ENCODE measurements at places on chromosomes 5 and 9.

DNA sequence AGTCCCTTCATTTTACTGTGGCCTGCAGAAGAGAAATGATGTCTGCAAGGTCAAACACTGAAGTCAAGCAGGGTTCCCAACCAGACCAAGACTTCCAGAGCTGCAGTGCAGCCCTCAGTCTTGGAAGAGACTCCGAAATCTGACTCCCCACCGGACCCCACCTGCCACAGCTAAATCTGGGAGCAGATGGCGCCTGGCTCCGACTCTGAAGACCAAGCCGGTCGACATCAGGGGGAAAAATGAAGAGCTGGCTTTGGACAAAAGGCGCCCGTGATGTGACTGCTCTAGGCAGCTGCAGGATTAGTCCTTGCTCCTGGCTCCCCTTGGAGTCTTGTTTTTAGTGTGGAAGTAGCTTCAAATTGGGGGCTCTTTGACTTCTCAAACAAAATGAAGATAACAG is 72.4 kb upstream of the ZNF622 start:
- DNase-seq: no peak

DNA sequence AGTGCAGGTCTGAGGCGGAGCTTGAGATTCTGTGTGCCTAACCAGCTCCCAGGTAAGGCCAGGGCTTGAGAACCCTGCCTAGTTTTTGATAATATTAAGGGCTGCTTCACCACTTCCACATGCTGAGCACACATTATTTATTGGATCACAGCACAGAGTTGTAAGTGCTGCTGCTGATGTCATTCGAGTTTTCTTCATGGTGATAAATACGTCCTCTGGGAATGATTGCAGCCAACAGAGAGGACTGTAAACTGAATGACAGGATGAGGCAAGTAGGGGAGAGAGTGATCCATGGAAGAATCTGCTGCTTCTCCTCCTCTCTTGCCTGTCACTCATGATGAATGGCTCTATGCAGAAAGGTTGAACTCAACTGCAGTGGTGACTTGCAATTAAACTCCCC is 77.9 kb upstream of the VPS13A start:
- DNase-seq: no peak

GRCh38 chr5:64074533-64074932 is 91.1 kb upstream of the RNF180 start:
- DNase-seq: no peak

DNA sequence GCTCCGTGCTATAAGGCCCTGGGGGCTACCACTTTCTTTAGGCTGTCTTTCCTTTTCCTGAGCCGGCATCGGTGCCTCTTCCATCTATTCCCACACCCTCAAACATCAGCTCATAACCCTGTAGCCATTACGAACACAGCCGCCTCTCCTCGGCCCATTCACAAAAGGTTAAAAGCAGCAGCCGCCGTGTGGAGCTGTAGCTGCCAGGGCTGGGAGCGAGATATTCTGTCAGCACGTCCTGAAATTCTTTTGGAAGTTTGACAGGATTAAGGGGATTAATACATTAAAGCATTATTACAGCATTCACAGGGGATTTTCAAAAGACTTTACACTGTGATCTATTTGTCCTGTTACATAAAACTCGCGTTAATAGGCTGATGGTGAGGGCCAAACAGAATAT is 428.2 kb downstream of the CDK5RAP2 start:
- no peak for DNase-seq

DNA sequence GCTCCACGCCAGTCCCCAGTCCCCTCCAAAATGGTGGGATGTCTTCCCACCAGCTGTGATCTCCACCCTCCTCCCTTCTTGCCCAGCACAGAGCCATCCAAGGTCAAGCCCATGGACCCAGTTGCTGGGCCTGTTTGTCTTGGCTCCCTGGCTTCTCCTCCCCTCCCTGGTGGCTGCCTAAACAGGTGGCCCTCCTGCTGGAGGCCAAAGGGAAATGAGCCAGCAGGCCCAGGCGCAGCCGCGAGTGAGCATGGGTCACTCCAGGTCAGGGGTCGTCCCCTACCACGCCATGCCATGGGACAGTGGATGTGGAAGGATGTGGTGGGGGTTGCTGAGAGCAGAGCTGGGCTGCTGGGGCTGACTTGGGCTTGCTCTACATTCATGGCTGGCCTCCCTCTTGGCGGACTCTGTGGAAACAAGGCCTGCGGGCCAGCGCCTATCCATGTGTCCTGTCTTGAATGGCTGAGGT is 33.6 kb downstream of the COL15A1 start:
- DNase-seq: no peak

GRCh38 chr9:6184749-6185645 is 30.6 kb upstream of the IL33 start:
- DNase-seq: no peak

DNA sequence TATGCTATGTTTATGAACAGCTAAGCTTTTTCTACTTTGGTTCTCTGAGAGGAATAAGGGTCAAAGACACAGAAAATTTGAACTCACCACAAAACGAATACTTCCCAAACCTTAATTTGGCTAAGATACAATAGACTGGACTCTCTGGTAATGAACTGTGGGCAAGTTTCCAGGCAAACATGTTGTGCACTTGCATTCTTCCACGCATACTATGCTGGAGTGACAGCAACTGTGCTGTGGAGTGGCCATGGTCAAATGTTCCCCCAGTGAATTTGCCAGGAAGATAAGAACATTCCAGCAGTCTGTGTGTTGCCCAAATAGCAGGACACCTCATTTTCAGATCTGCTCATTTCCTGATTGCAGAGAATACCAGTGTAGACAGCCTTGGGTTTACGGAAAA is 275.3 kb upstream of the IL12B start:
- no peak for DNase-seq

- DNase-seq: peak; percentile 12
Measured at GRCh38 chr5:122392824-122393223, 80.8 kb downstream of the SNCAIP start.

- DNase-seq: no peak
Measured at GRCh38 chr5:78102500-78102899, 192.0 kb downstream of the AP3B1 start.

DNA sequence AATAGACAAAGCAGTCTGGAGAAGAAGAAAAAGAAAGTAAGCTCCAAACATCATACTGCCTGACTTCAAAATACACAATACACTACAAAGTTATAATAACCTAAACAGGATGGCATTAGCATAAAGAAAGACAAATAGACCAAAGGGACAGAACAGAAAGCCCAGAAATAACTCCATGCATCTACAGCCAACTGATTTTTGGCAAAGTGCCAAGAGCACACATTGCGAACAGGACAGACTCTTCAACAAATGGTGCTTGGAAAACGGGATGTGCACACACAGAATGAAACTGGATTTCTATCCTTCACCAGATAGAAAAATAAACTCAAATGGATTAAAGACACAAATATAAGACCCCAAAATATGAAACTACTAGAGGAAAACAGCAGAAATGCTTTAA is 66.6 kb upstream of the SPATA31E1 start:
- DNase-seq: peak; percentile 8

- DNase-seq: no peak
Measured at GRCh38 chr9:114914139-114914538, 16.3 kb downstream of the TNFSF8 start.

GRCh38 chr9:34600908-34601307 is 11.0 kb downstream of the RPP25L start:
- DNase-seq: no peak

- no peak for DNase-seq
Measured at GRCh38 chr9:6449086-6449485, 36.1 kb downstream of the UHRF2 start.

GRCh38 chr5:23419115-23419514 is 88.3 kb upstream of the PRDM9 start:
- no peak for DNase-seq

GRCh38 chr5:65753189-65753588 is 31.2 kb downstream of the NLN start:
- DNase-seq: no peak

GRCh38 chr5:148208226-148208625 is 5.4 kb downstream of the SPINK6 start:
- no peak for DNase-seq

GRCh38 chr9:133706307-133707050 is 31.7 kb downstream of the SARDH start:
- no peak for DNase-seq

GRCh38 chr5:42620579-42621216 is 135.9 kb upstream of the CCDC152 start:
- DNase-seq: no peak

DNA sequence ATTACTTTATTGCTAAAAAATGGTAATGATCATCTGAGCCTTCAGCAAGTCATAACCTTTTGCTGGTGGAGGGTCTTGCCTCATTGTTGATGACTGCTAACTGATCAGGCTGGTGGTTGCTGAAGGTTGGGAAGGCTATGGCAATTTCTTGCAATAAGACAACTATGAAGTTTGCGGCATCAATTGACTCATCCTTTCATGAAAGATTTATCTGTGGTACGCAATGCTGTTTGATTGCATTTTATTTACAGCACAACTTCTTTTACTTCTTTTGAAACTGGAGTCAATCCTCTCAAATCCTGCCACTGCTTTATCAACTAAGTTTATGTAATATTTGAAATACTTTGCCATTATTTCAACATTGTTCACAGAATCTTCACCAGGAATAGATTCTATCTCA is 58.3 kb upstream of the ACO1 start:
- DNase-seq: no peak

GRCh38 chr5:181054138-181054537 is 14.1 kb downstream of the BTNL9 start:
- DNase-seq: no peak

- DNase-seq: no peak
Measured at GRCh38 chr9:12712532-12712931, 19.3 kb downstream of the TYRP1 start.

Data from NCI-H2029 (cell line).